NCI-H748 treated with DMSO at 0.1 percent for 48 hours (cell line): ENCODE measurements at places on chromosomes 4 and X.

- no peak for DNase-seq
These were observed 111.2 kb upstream of the PLS3 start for GRCh38 chrX:115449742-115450141.

DNA sequence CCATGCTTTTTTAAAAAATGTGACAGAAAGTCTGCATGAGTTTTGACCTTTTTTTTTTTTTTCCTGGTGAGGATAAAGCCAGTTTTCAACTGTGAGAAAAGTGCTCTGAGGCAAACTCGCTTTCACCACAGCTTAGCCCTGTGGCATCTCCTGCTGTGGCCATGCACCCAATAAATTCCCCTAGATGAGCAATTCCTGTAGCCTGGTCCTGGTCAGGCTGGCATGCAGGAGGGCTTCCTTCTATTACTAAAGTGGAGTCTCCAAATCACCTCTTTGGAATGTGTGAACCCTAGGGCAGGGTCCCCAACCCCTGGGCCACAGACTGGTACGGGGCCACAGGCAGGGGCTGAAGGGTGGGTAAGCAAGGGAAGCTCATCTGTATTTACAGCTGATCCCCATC, 265.4 kb downstream of the RAPGEF2 start:
- no peak for DNase-seq

DNA sequence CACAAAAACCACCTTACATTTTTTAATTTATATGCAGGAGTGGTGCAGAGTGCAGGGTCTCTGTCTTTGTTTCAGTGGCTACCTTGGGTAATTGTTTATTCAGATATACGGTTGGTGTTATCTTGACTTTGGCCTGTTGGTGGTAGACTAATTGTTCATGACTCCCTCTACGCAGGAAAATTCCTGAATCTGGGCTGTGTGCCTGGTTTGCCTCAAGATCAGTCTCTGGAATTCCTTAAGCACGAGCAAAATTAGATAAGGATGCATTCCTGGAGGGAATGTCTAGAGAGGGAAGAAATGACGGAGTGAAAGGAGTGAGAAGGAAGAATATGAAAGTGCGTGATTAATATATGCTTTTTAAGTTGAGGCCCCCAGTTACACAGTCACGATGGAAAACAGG, 576.9 kb upstream of the PCDH10 start:
- DNase-seq: no peak

DNA sequence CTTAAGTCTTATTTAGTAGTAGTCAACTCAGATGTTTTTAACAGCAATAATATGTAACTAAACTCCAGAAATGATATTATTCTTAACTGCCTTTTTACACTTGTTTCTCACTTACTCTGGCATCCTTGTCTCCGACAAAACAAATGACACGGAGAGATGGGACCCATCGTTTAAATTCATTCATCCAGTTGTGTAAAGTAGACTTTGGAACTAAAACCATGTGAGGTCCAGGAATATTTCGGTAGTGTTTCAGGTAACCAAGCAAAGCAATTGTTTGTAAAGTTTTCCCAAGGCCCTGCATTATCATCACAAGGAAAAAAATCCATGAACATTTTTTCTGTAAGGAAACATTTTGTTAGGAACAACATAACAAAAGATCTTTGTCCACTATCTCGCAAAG, 11.6 kb downstream of the SMARCA1 start:
- DNase-seq: no peak

- DNase-seq: no peak
These were observed 24.0 kb upstream of the ANK2 start for GRCh38 chr4:113025416-113025815.

DNA sequence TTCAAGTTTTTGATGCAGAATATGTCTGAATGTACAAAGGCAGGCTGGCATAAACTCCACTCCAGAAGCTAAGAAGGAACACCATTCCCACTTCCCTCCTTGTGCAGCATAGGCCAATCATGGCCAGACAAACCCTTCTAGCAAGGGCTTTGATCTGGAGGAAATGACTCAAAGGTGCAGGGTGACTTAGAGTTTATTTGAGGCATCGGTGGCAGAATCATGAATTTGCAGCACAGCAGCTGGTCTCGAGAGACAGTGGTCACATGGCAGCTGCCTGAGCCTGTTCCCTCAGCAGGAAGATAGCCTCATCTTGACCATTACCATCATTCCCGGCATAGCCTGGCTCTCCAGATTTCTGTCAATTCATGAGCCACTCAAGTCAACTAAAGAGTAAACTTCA, 154.5 kb downstream of the ATP10D start:
- no peak for DNase-seq

- DNase-seq: no peak
These were observed 31.6 kb upstream of the SOD3 start for GRCh38 chr4:24763631-24764297.

DNA sequence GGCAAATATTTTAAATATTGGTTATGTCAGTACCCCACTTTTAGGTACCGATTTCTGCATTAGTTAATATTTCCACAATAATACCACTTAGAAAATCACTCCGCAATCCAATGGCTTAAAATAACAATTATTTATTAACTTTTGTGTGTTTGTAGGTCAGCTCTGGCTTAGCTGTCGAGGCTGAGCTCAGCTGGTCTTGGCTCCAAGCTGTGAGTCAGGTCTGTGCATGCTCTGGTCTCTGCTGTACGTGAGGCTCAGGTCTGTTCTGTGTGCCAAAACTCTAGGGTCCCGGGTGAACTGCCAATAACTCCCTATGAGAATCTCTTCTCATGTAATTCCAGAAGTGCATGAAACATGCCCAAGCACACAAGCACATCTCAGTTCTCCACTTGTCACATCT, 245.8 kb upstream of the GK2 start:
- DNase-seq: no peak

- DNase-seq: no peak
These were observed 121.7 kb downstream of the TLL1 start for GRCh38 chr4:165994701-165995100.

- no peak for DNase-seq
These were observed 25.3 kb downstream of the ARHGAP24 start for GRCh38 chr4:85500110-85500867.

- DNase-seq: no peak
These were observed 119.9 kb downstream of the FAM13A start for GRCh38 chr4:88937081-88937480.

DNA sequence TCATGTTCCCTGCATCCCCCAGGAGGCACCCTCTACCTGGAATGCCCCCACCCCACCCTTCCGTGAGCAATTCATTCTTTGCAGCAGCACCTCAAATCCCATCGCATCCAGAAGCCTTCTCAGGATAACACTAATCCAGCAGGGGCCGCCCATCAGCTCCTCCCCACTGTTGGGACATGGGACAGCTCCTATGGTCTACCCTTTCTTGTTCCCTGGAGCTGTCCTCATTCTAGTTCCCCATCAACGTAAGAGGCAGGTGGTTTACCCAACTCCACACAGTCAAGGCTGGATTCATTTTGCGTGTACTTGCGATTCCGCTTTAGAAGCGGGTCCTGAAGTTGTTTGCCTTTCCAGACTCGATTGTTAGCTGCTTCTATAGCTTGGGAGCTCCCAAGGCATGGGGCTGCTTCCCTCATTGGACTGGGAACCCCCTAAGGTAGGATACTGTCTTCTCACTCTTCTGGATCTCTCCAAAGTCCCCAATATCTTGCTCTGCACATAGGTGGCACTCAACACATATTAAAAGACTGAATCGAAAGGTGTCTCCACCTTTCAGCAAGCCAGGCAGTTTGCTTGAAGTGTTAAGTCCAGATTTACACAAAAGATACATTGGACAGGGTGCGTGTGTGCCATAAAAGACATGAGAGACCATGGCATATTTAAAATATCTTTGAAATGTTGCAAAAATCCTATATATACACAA, 942 bp upstream of the APLN start:
- no peak for DNase-seq

DNA sequence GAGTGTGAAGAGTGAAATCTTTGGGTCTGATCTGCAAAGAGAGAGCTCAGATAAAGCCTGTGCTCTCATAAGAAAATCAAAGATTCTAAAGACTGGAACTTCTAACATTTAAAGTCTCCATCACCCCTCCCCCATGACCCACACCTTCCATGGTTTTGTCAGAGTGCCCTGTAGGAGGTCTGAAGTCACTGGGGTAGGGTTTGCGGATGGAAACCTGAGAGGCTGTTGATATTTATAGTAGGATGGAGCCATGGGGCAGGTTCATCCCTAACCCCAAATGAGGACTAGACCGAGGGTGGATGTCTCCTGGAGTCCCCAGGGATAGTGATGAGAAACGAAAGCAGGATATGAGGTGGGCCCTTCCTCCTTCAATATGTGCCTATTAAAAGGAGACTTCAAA, 28.4 kb upstream of the NLGN4X start:
- no peak for DNase-seq
